GM12891 (cell line): ENCODE measurements at places on chromosomes 4 and X.

DNA sequence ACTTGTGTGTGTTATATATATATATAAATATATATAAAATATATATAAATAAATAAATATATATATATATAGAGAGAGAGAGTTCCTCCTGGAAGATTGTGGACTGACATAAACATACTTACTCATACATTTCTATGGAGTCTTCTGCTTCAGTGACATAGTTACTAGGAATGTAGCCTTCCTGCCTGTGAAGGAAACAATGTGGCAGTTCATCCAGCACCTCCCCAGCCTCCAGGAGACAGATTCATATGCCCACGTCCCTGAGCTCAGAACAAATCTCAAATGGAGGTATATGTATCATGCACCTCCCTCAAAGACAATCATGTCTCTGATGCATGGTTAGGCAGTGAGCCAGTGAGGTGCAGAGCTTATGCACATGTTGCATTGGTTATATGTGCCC, 11.4 kb upstream of the TIMM8A start:
- DNase-seq = no peak

- DNase-seq = no peak
Observed at GRCh38 chr4:6298852-6299251, 29.2 kb downstream of the WFS1 start.

GRCh38 chrX:67961516-67961915, 417.7 kb downstream of the AR start:
- no peak for DNase-seq

GRCh38 chrX:1754077-1754476, 139.2 kb downstream of the ASMT start:
- no peak for DNase-seq

DNA sequence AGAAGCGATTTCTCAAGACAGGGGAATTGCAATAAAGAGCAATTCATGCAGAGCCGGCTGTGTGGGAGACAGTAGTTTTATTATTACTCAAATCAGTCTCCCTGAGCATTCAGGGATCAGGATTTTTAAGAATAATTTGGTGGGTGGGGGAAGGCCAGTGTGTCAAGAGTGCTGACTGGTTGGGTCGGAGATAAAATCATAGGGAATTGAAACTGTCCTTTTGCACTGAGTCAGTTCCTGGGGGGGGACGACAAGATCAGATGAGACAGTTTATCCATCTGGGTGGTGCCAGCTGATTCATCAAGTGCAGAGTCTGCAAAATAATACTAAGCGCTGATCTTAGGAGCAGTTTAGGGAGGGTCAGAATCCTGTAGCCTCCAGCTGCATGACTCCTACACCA, 502.4 kb downstream of the NLGN4X start:
- DNase-seq = no peak
